Motor neuron (in vitro differentiated cells): ENCODE measurements at places on chromosomes 6 and 20. TPM values are rescaled to one million over a fixed set of nuclear protein-coding genes. Genes with fewer than 3 reads are reported as not detected.

DNA sequence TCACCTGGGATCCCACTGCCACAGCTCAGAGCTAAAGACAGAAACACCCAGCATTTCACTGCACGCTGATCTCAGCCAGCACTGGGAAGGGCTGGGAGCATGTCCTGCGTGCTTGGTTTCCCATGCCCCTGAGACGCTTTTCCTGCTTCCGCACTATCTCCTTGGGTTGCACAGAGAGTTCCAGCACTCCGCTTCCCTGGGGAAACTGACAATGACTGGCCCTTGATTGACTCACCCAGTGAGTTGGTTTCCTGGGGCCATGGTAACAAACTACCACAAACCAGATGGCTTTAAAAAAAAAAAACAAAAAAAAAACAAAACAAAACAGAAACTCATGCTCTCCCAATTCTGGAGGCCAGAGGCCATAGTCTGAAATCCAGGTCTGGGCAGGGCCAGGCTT lies 14.8 kb upstream of the MAS1L start:
- ATAC-seq, result no peak

GRCh38 chr20:561437-562231 lies 18.0 kb upstream of the CSNK2A1 start:
- peak; percentile 87 for ATAC-seq

GRCh38 chr6:66278115-66278514 lies 571.1 kb upstream of the EYS start:
- ATAC-seq, result no peak

ISM1 gene
- 0.11 and 0.19 TPM in 2 replicates for total RNA-seq

ABHD16A gene
- total RNA-seq, result 42.5 and 44.6 TPM in 2 replicates

GRCh38 chr6:30679765-30680535 lies 6.5 kb downstream of the PPP1R18 start:
- no peak for ATAC-seq

DNA sequence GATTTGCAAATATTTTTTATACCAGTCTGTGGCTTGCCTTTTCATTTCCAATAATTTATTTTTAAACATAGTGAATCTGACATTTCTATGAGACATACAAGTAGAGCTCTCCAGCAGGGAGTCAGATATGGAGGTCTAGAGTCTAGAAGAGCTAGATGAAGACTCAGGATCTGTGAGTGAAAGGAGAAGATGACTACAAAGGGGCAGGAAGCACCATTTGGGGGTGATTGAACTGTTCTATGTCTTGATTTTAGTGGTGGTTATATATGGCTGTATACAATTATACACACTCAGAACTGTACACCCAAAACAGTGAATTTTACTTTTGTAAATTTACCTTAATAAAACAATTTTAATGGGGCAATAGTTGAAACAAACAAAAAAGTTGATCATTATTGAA lies 127.9 kb upstream of the BACH2 start:
- no peak for ATAC-seq

- ATAC-seq, result peak; percentile 78
These were observed 17.3 kb downstream of the BNIP5 start for GRCh38 chr6:36319436-36319762.

PSORS1C2 gene
- total RNA-seq, result 0.27 TPM in 1 of 2 replicates, not detected in the other

DNA sequence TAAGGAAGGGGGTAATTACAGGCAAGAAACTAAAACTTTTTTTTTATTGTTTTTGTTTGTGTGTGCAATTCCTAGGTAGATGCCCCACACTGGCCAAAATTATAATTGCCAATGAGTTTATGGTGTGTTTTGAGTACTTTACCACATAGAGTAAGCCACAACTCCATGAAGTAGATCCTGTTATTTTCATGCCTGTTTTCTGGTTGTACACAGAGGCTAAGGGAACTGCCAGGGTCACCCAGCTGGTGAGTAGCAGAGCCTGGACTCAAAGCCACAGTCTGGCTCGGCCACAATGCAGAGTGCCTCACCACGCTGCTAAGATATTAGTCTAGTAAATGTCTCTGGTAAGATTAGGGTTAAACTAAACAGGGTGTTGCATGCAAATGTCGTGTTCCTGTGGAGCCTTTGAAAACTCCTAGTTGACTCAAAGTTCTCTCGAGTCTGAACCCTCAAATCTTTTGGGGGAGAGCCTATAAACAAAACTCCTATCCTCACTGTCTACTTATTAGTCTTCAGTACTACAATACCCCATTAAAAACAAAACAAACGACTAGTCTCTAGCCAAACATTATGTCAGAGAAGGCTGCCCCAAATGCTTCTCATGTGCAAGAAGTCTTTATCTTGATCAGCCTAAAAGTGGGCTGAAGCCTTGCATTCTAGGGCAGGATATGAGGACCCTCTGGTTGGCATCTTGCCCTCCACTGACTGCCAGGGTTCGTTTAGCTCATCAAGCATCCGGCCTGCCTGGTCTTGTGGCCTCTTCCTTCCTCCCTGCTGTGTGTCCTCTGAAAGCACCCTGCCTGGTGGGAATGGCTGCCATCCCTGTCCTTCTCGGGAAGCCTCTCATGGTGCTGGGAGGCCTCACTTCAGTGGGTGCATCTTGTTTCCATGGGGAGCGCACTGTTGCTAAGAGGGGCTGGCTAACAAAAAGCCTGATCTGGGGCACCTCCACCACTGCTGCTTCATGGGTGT lies 4.2 kb downstream of the DUSP22 start:
- no peak for ATAC-seq

BEND6 gene
- total RNA-seq, result 28.5 and 31.1 TPM in 2 replicates

ASXL1 gene
- 22.1 and 30.3 TPM in 2 replicates for total RNA-seq

SPATA25 gene
- 1.1 and 1.7 TPM in 2 replicates for total RNA-seq

GRCh38 chr6:168956141-168956838 lies 297.4 kb downstream of the THBS2 start:
- peak; percentile 39 for ATAC-seq

- ATAC-seq, result no peak
These were observed 119.9 kb downstream of the TTLL2 start for GRCh38 chr6:167444602-167445346.

DNA sequence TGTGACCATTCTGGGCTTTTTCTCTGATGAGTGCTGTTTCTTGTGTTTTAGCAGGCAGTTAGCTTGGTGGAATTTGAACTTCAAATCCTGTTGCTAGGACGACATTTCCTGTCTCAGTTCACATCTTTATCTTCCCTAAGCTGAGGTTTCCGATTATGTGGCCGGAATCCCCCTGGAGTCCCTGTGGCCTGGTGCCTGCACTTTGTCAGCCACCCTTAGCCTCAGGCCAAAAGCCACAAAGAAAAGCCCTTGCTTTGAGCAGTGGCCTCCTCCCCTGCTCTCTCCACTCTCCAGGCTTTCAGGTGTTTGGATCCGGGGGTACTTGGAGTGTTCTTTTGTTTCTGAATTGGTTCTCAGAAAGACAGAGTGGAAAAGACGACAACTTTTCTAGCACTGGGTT lies 59.9 kb upstream of the PMEPA1 start:
- no peak for ATAC-seq

BACH2 gene
- total RNA-seq, result 21.4 and 25.5 TPM in 2 replicates

PRICKLE4 gene
- 3.7 TPM in 1 of 2 replicates, not detected in the other for total RNA-seq

BPIFB4 gene
- total RNA-seq, result 0.21 TPM in 1 of 2 replicates, not detected in the other

GRCh38 chr20:36548704-36549627 lies 7.6 kb downstream of the MYL9 start:
- no peak for ATAC-seq

DNA sequence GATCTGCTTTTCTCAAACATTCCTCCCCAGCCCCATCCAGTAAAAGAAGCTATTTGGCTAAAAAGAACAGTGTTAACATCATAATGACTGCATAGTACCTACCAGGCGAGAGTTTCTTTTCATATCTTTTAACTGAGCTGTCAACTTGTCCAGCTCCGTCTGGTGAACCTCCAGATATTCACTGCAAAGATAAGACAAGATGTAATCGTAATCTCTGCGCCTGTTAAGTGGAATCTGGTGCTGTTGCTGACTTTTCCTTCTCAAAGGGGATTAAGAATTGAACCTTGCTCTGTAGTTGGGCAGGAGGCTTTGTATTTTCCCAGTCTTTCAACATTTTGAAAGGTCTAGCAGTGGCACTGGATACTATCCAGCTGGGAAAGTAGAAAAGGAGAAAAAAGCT lies 63.0 kb downstream of the RIPOR2 start:
- no peak for ATAC-seq

UBD gene
- not detected in 2 replicates for total RNA-seq

- ATAC-seq, result no peak
These were observed 117.2 kb upstream of the ESR1 start for GRCh38 chr6:151690303-151690702.

- ATAC-seq, result no peak
These were observed 10.5 kb upstream of the FAM83C start for GRCh38 chr20:35302421-35303335.

DNA sequence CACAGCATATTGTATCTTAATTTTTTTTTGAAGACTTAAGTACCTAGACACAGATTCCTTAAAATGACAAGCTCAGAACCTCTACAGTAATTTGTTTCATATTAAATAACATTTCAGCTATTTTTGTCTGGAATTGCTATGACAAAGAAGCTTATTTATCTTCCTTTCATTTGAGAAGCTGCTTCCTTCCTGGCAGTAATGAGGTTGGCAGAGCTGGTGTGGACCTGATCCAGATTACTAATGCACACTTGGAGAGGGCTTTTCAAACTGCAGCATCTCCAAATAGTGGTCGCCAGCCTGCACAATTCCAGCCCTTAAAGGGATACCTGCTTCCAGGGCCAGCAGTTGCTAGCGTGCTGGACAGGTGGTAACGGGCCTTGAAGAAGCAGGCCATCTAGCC lies 12.1 kb downstream of the PTCHD4 start:
- peak; percentile 67 for ATAC-seq

XKR7 gene
- 0.13 and 1.4 TPM in 2 replicates for total RNA-seq

TRIM40 gene
- total RNA-seq, result 0.22 and 1.5 TPM in 2 replicates

RPS21 gene
- total RNA-seq, result 960 and 1,077 TPM in 2 replicates

DNA sequence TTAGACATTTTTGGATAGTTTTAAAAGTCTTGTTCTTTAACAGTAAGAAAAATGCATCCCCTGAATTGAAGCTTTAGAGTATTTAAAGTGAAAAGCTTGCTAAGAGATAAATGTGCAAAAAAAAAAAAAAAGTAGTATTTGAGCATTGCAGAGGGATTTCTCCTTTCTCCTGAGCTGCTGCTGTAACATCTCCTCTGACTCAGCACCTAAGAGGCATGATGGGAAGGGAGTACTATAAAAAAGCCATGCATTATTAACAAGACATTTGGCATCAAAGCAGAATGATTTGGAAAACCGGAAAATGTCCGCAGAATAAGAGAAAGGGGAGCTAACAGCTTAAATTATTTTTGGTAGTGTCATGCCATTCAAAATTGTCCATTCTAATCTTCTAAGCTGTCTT lies 27.9 kb downstream of the B4GALT5 start:
- ATAC-seq, result peak; percentile 70

DNA sequence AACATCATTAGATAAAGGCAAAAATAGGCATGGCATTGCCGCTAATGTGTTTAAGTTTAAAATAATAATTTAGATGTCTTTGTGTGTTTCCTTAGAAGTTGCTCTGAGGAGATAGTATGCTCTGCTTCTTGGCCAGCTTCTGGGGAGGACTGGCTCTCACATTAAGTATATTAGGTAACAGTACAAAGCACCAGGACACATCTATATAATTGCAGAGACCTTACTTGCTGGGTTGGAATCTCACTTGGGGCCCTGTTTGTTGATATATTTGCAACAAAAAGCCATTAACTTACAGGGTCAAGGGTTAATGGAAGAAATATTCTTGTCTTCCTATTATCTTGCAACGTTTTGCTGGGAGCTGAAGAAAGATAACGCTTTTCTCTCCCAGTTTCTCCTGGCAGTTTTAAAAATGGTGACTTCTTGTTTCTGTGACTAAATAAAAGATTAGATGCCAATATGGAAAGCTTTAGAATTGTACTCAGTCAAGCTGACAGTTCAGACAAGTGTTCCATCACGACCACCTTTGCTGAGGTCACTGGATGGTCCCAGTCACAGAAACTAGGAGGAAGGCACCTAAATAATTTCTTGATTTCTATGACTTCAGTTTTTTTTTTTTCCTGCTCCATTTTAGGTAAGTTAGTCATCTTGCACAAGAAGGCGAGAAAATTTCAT lies 462.3 kb upstream of the FLRT3 start:
- no peak for ATAC-seq

DDAH2 gene
- total RNA-seq, result 15.5 and 28.1 TPM in 2 replicates

GRCh38 chr20:33563788-33564187 lies 73.9 kb downstream of the CBFA2T2 start:
- no peak for ATAC-seq

- ATAC-seq, result peak; percentile 88
These were observed 5.1 kb downstream of the DEF6 start for GRCh38 chr6:35302604-35303241.

NQO2 gene
- 14.4 and 17.5 TPM in 2 replicates for total RNA-seq

TRIM26 gene
- 23.8 and 27.8 TPM in 2 replicates for total RNA-seq

VNN1 gene
- total RNA-seq, result not detected in 2 replicates

DNA sequence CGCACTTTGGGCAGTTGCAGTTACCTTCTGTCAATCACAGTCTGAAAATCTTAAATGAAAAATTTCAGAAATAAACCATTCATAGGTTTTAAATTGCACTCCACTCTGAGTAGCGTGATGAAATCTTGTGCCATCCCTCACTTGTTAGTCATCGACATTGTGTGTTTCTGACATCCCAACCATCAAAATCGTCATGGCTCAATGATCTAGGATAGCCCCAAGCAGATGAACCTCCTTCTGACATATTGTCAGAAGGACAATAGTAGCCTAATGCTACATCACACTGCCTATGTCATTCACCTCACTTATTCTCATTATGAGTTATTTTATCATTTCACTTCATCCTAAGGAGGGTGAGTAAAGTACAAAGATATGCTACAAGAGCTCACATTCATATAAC lies 284.8 kb downstream of the PTPRK start:
- ATAC-seq, result peak; percentile 63

- no peak for ATAC-seq
These were observed 345.7 kb downstream of the UTRN start for GRCh38 chr6:144630857-144631256.

DNA sequence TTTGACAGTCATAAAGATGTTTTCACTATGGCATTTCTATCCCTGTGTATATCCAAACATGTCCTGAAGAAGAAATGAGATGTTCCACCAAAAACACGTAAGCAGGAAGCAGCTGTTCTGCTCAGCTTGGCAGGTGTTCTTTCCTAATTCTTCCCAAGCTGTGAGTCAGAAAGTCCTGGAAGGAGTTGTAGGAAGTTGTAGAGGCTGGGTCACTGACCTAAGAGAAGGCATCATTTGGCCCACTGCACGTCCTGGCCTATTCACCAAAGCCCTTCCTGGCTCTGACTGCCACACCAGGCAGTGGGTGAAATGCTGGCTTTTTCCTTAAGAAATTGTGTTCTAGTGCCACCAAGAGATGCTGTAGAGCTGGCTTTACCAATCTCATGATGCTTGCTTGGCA lies 40.3 kb downstream of the STX11 start:
- no peak for ATAC-seq

- ATAC-seq, result no peak
These were observed 13.3 kb downstream of the NFATC2 start for GRCh38 chr20:51529081-51529681.

SLC22A1 gene
- 1.1 and 3.7 TPM in 2 replicates for total RNA-seq

GRCh38 chr6:129882510-129883023 lies 21.5 kb upstream of the TMEM244 start:
- ATAC-seq, result no peak

DNA sequence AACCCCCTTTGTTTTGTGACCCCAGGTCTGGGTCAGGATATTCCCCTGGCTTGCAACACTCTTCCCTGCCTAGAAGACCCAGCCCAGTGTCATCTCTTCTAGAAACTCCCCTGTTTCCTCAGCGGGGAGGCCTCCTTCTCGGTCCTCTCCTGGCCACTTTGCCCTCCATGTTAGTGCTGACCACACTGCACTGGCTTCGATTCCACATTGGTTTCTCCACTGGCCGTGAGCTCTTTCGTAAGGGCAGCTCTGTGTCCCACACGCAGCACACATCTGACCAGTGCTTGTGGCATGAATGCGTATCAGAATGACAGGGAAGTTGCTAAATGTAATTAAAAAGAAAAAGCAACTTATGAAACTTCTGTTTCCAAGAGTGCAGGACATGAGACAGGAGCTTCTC lies 49.4 kb upstream of the FNDC1 start:
- ATAC-seq, result no peak
